ENCODE measurements at places on chromosomes 2 and 18.

GRCh38 chr2:45391866-45392265 lies 219.2 kb downstream of the SRBD1 start:
- no peak for DNase-seq

DNA sequence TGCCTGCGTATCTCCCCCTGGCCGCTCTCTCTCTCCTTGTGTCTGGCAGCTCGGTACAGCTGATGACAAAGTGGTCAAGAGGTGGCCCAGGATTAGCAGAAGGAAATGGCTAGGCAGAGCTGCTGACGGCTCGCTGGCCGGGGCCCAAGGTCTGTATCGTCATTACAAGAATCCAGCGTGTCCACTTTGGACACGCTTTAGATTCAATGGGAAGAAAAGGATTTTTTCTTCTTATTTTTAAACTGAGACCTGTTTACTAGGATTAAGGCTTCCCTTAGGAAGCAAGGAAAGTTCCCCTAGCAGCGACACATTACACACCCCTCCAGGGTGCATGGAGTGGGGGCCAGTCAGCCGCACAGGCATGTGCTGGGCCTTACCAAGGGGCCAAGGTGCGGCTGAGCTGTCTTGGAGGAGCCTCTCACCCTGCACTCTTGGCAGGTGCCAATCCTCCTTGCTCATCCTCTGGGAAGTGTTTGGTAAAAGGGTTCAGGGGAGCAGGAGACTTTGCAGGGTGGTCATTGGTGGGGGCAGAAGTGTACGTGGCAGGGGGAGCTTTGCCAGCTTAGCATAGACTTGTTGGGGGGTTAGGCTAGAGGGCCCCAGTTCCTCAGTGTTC lies 76.8 kb downstream of the POLR1A start:
- DNase-seq, result peak; percentile 24

- DNase-seq, result no peak
These were observed 300.1 kb upstream of the TRIB2 start for GRCh38 chr2:12416600-12416999.

- DNase-seq, result no peak
These were observed 557 bp upstream of the E2F6 start for GRCh38 chr2:11466307-11467128.

DNA sequence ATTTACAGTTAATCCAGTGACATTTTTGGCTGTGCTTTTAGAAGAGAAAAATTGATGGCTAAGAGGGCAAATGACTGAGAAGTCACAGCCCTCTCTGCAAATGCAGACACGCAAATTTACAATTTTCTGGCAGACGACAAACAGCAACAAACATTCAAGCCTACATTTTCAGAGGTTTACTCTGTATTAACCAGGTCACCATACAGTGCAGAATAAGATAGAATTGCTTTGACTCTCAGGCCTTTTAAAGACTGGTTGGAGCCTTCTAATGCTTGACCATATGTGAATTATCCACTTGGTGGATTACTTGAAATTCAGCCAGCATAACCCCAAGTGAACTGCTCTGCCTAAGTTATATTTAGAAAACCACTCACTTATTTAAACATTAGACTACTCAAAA lies 280.9 kb upstream of the STON1 start:
- DNase-seq, result no peak

DNA sequence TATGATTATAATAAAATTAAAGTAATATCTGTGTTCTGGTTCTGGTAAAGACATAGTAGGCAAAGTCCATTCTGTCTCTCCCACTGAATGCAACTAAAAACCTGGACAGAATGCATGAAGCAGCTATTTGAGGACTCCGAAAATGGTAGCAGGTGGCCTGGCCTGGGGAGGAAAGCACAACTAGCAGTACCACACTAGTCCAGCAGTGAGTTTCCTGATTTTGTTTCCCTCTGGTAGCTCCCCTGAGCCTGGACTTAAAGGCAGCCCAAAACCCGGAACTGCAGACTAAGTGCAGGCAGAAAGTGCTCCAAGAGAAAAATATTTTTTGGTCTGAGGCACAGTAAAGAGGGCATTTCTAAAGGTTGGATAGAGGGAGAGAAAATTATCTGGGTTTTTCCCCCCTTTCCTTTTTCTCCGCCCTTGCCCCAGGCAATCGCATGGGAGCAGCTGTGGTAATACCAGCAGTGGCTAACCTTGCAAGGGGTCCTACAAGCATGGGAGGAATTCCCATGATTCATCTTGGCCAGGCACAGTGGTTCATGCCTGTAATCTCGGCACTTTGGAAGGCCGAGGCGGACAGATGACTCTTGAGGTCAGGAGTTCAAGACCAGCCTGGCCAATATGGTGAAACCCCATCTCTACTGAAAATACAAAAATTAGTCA lies 32.3 kb downstream of the ASXL2 start:
- no peak for DNase-seq

DNA sequence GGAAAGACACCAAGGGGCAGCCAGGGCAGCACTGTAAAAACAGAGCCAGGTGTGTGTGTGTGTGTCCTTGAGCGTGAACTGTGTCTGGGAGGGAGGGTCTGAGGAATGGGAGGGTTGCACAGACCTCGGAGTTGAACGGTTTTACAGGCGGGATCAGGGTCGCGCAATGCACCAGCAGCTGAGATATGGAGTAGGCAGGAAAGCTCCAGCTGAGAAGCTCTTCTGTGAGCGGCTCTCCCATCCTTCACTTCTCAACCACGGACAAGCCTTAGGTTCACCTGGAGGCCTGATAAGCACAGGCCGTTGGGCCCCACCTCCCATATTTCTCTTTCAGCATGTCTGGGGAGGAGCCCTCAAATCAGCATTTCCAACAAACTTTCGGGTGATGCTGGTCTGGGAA lies 12.1 kb downstream of the SERTAD2 start:
- DNase-seq, result no peak

GRCh38 chr2:12557688-12558087 lies 159.0 kb upstream of the TRIB2 start:
- no peak for DNase-seq

DNA sequence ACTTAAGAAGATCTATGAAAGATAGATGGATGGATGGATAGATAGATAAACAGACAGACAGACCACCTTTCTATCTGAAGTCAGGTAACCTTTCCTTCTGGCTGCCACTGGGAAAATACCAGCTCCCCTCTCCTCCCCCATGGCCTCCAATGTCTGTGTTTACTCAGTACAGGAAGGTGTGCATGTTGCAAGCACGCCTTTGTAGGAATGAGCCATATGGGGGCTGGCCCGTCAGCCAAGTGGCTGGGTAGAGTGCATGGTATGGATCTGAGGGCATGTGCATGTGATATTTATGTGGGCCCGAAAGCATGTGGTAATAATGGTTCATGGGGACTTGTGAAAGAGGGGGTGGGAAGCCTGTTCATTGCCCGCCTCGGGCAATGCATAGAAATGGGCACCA lies 109.2 kb upstream of the FZD7 start:
- DNase-seq, result no peak

DNA sequence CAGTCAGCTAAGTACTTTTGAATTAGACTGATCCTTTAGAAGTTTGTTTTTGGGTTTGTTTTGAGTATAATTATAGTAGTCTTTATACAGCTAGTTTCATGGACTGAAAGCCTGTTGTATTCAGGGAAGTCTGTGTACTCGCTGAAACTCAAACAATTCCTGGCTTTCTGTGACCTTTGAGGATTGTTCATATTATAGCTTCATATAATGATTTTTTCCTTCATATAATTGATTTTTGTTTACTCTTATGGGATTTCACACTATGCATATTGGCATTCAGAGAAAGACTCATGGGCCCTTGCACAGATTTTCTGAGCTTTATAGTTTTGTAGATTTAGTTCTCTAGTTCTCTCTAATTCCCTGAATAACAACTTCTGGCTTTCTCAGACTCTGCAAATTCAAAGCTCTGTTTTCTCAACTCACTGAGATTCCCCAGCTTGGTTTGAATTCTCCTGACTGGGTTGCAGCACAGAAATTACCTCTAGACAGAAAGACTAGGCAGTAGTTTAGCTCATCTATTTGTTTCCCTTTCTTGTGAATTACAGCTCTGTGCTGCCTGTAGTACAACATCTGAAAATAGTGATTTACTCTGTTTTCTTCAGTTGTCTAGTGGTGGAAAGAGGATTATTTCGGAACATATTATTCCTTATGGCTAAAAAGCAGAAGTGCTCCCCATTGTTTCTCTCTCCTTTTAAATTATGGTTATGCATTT lies 495.9 kb upstream of the CNTNAP5 start:
- DNase-seq, result no peak

DNA sequence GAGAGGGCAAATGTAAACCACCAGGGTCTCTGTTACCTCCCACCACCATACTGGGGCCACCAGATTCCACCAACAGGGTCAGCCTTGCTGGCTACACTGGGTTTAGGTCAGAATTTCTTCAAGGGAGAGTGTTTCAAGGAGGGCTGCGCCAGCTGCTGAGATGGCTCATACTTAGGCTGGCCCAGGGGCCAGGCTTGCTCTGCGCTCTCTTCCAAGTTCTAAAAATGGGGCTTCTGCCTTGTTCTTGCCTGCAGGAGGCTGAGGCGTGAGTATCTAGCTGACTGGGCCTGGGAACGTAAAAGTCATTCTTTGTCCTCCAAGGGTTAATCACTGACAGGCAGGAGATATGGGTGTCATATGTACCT lies 28.1 kb downstream of the MRPL33 start:
- no peak for DNase-seq

DNA sequence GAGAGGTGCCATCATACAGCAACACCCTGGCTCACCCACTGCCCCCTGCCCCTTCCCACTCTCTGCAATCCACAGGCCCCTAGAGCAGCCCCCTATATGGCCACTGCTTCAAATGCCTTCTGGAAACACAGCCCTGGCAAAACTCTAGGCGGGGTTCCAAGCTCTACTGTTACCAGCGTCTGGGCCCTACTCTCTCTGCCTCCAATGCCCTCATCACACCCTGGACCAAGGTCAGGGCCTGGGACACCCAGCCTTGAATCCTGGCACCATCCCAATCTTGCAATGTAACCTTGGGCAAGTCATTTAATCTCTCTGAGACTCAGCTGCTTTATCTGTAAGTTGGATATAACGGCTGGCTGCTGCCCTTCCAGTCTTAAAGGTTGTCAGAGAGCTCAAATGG lies 39.2 kb upstream of the LOXHD1 start:
- DNase-seq, result no peak

DNA sequence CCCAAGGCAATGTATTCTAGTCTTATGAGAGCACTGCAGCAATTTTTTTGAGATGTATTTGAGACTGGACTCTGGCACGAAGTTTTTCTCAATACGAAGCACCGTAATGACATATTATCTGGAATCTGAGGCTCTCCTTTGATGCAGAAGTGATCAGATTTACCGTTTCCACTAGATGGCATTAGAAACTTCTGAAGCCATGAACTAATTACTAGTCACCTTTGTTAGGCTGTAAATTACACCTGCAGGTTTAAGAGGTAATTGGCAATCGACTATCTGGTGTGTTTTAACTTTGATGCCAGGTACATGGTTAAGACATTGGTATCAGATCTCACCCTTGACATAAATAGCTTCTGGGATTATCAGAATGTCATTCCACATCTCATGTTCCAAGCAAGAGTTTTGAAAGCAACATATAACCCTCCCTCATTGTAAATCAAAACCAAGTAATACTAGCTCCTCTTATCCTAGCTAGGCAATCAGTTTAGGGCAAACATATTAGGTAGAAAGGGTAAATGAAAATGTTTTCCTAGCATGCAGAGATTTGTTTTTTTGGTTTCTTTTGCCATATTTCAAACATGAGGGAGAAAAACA lies 254.6 kb upstream of the SPRED2 start:
- no peak for DNase-seq

DNA sequence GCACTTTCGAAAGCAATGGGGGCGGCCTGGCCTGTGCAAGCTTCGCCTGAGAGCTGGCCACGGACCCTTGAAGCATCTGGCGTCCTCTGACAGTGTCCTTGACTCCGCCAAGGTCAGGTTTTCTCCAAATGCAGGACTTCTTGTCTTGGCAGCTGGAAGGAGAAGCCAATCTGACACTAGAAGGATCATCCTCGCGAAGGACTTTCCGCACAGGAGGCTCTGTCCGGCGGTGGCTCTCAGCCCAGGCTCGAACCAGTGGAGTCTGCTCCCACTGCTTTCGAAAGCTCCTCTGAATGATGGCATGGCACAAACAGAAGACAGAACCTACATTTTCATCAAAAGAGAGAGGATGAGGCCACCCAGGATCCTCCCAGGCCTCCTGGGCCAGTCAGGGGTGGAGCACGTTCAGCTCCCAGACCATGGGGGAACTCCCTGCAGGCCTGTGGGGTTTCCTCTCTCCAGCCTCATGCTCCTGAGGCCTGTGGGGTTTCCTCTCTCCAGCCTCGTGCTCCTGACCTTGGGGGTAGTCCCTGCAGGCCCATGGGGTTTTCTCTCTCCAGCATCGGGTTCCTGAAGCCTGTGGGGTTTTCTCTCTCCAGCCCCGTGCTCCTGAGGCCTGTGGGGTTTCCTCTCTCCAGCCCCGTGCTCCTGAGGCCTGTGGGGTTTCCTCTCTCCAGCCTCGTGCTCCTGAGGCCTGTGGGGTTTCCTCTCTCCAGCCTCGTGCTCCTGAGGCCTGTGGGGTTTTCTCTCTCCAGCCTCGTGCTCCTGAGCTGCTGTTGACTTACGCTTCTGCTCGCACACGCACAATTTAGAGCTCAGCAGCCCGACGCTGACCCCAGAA lies 396.5 kb upstream of the SALL3 start:
- DNase-seq, result no peak

GRCh38 chr2:201257381-201257955 lies 2.9 kb upstream of the CASP8 start:
- DNase-seq, result no peak

- no peak for DNase-seq
These were observed 42.7 kb downstream of the TGIF1 start for GRCh38 chr18:3492721-3493120.

DNA sequence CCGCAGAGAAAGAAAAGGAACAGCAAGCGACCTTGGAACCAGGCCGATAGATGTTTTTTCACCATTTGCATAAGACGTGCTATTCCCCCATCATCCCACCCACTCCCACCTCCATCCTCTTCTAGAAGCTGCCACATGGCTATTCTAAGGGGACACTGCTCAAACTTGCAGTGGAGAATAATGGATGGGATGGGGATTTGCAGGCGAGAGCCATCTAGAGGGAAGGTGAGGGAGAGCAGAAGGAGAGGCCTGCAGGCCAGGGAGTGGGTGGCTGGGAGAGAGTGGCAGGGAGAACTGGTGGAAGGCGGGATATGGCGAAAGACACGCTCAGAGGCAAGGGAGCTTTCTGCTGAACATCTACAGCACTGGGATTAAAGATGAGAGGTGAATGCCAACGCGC lies 84.9 kb downstream of the MAPK4 start:
- DNase-seq, result no peak

Measured in foreskin melanocyte (primary cell).